ENCODE measurements at places on chromosomes 4 and X.

GRCh38 chr4:85127653-85128052, 161.2 kb upstream of the WDFY3 start:
- no peak for DNase-seq

- no peak for DNase-seq
These were observed 20.7 kb upstream of the GRXCR1 start for GRCh38 chr4:42871671-42872290.

- DNase-seq, result no peak
These were observed 1.4 kb downstream of the DCHS2 start for GRCh38 chr4:154490234-154490582.

DNA sequence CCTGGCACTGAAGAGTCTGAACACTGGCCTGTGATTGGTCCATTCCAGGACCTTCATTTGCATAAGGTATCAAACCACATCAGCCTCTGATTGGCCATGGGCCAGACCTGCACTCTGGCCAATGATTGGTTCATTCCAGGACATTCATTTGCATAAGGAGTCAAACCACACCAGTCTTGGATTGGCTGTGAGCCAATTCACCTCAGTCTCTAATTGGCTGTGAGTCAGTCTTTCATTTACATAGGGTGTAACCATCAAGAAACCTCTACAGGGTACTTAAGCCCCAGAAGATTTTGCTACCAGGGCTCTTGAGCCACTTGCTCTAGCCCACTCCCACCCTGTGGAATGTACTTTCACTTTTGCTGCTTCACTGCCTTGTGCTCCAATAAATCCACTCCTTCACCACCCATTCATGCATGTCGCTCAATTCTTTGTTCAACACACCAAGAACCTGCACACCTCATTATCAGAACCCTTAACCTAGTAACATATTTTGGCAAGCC, 14.2 kb upstream of the HERC5 start:
- DNase-seq, result no peak

DNA sequence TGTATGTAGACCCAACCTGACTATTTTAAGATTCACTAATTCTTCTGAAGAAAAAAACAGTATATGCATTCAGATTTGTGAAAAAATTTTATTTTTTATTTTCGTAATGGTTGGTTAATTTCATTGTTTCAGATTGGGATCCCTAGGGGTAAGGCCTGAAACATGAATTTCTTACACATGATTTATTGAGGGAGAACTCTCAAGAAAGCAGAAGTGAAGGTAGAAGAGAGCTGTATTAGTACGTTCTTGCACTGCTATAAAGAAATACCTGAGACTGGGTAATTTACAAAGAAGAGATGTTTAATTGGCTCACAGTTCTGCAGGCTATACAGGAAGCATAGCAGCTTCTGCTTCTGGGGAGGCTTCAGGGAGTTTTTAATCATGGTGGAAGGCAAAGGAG, 611.9 kb upstream of the TECRL start:
- DNase-seq, result no peak

- DNase-seq, result no peak
These were observed 16.1 kb downstream of the MSX1 start for GRCh38 chr4:4875611-4876010.

DNA sequence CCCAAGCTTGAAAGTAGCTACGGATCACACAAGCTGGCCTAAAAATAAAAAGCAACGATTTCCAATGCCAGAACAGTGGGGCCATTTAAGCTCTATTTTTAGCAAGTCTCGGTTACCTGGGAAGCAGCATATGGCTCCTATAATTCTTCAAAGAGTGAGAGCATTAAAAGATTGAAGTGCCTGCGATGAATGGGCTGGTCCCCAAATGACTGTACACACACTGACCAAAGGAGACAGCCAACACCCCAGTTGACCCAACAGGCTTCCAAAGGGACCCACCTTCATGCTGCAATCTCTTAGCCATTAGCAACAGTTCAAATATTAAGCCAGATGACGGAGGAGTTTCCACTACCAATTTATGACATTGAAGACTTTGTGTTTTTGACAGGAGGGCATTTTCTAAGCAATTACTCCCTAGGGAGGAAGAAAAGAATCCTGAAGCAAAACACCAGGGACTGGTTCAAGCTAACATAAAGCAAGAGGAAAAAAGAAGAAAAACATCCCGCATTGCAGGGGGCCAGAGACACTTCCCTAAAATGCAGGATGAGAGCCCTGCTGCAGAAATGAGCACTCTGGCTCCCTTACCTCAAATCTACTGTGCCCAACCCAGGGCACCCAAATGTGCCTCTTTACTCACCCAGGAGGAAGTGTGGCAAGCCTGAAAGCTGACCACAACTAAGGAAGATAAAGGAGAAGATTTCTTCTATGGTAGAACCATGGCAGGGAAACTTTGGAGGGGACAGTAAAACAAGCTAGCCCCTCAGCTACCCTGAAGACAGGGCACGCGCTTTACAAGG, 21.6 kb downstream of the SH3KBP1 start:
- no peak for DNase-seq

DNA sequence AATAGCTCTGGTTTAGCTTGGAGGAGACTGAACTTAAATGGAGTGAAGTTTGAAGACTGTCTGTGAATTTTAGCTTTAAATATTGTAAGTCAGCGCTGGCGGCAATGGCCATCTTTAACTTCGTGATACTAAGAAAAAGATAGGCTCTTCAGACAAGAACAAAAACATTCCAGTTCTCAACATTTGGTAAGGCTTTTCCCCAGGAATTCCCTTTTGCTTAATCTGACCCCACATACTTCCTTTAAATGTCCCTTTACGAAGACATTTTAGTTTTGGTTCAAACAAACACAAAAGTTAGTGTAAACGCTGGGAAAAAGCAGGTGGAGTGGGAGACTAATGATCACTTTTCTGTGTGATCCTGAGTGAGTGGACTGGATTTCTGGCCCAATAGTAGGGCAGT, 106.2 kb downstream of the MAML3 start:
- no peak for DNase-seq

DNA sequence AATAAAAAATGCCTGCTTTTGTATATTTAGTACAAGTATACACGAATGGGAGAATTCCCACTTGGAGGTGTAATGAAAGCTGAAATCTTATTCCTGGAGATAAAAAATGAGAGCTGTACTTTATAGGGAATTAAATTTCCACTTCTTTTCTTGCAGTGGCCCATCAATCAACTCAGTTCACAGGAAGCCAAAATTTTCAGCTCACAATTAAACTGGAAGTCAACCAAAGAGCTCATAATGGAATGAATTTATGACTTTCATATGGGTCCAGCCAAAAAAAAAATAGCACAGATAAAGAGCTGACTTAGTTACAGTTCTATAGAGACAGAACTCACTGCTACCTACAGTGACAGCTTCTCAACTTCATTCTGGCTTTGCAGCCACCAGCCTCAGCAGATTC, 115.2 kb upstream of the TBC1D9 start:
- DNase-seq, result no peak

Data from hippocampal formation (tissue), 2 donors.